Activated CD8-positive, alpha-beta T cell treated with anti-CD3 and anti-CD28 coated beads for 36 hours (primary cell): ENCODE measurements at places on chromosomes 2 and 18. TPM values are rescaled to one million over a fixed set of nuclear protein-coding genes. Genes with fewer than 3 reads are reported as not detected.

Gene CWC22
- 23.4 TPM for total RNA-seq

Gene SATB2
- not detected for total RNA-seq

Gene ADRA2B
- 0.29 TPM for total RNA-seq

Gene COLEC12
- total RNA-seq: not detected

Gene NEU4
- 0.38 TPM for total RNA-seq
